ENCODE measurements at places on chromosomes 2 and 18.

DNA sequence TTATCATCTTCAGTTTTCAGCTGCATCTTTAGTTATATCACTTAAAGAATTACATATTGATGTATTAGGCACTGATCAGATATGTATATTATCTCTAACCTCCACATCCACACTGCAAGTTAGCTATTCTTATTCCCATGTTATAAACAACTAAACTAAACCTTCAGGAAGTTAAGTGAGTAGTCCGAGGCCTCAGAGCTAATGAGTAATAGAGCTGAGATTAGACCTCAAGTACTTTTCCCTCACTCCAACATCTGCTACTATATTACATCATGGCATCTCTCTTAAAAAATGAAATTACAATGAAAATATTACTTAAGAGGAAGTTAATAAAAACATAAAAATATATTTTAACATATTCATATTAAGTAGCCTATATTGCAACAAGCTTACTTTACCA, 183.6 kb upstream of the MAP2 start:
- no peak for DNase-seq

DNA sequence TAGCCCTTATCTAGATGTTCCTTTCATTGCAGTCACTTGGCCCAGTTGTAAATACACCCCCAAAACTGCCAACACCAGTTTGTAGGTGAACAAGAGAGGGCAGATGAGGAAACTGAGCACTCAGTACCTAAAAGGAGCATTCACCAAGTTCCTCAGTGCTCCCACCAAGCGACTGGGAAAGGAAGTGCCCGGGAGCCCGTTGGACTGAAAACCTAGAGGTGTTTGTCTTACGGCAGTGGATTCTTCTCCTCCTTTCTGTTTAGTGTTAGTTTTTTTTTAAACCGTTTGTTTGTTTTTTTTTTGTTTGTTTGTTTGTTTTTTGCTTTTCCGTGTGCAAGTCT, 43.3 kb downstream of the SOX11 start:
- no peak for DNase-seq

DNA sequence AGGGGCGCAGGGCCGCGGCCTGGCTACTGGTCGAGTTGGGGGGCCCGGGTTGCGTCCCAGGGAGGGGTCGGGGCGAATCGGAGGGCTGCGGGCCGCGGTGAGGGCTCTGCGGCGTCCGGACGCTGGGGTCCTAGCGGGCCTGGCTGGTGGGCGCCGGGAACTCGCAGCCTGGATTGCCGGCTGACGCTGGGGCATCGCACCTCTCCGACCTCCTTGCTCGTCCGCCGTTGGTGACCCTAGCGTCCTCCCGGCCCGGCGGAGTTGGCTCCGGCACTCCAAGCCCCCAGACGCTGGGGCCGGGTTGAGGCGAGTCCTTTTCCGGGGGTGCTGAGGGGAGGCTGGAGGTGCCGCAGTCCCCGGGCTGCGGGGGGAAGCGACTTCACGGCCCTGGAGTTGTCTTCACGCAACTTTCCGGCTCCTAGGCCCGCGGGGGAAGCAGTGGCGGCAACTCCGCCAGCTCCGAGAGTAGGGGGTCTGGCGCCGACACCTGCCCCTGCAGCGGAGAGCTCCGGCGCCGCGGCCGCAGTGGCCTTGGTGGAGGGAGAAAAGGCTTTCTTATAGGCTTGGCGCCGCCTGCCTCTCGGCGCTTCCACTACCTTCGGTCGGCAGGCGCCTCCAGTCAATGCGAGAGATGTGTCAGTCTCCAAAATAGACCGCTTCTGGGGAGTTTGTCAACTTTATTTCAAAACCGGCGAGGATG, 70.3 kb downstream of the HAUS1 start:
- peak; percentile 73 for DNase-seq

- DNase-seq = no peak
These were observed 86.9 kb upstream of the LMAN1 start for GRCh38 chr18:59446012-59446411.

DNA sequence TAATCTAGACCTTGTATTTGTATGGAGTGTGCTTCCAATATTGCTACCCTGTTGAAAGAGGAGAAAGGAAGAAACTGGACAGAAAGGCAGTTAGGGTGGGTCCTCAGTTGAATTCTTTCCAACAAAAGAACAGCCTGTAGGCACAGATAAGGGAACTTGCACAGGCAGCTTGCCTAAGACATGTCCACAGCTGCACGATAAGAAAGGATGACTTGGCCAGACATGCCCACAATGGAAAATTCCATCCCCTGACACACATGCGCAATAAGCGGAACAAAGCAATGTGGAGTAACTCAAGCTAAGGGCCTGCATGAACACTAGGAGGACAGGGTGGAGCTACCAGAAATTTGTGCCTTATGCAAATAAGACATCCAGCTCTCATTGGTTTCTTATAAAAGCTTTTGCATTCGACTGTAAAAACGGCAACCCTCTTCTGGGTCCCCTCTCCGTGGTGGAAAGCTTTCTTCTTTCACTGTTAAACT, 1084.7 kb upstream of the NXPH2 start:
- no peak for DNase-seq

GRCh38 chr2:121866789-121867188, 111.3 kb downstream of the TSN start:
- no peak for DNase-seq

DNA sequence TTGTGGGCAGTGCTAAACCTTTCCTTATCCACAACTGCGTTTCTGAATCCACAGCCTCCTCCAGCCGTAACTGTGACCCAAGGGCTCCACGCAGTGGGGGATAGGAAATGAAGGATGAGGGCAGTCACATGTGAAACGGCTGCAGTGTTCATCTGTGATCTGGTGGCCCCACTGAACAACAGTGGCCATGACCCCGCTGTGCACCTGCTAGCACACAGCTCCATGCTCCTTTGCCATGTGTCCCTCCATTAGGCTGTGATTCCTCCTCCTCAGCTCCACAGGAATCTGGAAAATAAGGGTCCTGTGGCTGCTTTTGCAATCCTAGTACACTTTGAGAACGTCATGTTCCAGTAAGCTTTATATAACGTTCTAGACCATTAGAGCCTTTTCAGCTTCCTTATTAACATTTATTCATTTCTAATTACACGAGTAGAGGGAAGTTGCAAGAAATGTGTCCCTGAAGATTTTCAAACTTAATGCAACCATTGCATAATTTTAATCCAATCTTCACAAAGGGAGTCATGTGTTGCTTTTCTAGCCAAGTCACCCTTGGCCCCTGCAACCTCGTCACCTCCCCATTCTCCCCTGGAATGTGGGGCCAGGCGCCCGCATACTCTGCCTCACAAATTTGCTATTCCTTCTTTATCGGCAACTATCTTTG, 7.1 kb upstream of the NAPG start:
- no peak for DNase-seq

DNA sequence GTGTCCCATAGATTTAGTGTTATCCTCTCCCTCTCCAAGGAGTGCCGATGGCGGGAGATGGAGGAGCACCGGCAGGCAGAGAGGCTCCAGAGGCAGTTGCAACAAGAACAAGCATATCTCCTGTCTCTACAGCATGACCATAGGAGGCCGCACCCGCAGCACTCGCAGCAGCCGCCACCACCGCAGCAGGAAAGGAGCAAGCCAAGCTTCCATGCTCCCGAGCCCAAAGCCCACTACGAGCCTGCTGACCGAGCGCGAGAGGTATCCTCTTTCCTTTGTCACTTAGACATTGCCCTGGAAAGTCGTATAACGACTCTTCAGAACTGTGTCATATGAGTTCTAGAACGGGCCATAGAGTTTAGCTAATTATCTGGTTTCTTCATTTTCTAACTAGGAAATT, 132.2 kb upstream of the IL1R2 start:
- no peak for DNase-seq

DNA sequence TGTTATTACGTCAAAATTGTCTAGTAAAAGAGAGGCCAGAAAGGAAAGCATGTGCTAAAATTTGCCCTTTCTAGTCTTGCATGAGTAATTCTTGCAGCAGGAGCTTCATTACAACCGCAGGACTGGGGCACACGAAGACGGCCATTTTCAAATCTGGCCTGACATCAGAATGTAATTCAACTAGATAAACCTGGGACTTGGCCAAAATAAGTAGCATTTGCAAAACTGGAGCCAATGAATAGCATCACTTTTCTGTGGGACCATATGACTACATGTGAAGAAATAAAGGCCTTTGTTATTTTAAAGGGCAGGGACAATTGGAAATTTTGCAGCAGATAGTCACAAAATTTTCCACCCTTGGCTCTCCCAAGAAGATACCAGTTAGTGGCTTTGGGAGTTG, 3.0 kb upstream of the FZD7 start:
- no peak for DNase-seq

- no peak for DNase-seq
These were observed 109.1 kb downstream of the PIK3C3 start for GRCh38 chr18:42064109-42064508.

DNA sequence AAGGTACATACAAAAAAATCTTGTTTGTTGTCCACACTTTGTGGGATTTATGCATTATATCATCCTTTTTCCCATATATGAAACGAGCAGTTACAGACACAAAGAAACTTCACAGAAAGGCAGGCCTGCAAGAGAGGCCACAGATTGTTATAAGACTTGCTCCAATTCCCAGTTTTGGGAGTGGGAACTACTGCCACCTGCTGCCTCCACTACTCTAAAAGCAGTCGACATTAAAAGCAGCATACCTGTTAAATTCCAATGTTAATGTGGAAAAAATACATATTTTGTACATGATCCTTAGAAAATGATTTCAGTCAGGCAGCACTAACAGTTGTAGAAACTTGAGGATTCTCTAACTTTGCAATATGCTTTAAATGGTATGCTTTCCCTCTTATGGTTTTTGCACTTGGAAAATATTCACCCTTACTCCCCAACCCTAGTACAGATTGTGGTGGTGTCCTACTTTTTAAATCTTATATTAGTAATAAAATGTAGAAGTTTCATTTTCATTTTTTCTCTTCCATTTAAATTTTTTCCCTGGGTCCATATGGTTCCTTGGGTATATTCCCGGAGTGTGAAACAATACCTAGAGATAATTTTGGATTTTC, 37.9 kb downstream of the SLC38A11 start:
- DNase-seq = no peak

GRCh38 chr2:40734797-40735196, 282.9 kb upstream of the SLC8A1 start:
- DNase-seq = no peak

DNA sequence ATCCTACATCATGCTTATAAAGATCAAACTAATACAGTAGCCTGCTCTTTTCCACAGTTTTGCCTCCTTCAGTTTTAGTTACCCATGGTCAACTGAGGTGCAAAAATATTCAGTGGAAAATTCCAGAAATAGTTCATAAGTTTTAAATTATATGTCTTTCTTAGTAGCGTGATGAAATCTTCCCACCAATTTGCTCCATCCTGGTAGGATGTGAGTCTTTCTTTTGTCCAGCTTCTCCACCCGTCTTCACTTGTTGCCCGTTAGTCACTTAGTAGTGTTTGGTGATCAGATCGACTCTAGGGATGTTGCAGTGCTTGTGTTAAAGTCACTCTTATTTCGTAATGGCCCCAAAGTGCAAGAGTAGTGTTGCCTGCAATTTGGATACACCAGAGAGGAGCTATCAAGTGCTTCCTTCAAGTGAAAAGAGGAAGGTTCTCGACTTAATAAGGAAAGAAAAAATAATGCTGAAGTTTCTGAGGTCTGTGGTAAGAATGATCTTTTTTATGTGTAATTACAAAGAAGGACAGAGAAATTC, 57.0 kb downstream of the CEP192 start:
- DNase-seq = no peak

- DNase-seq = no peak
These were observed 847.9 kb downstream of the ERBB4 start for GRCh38 chr2:211690736-211691135.

DNA sequence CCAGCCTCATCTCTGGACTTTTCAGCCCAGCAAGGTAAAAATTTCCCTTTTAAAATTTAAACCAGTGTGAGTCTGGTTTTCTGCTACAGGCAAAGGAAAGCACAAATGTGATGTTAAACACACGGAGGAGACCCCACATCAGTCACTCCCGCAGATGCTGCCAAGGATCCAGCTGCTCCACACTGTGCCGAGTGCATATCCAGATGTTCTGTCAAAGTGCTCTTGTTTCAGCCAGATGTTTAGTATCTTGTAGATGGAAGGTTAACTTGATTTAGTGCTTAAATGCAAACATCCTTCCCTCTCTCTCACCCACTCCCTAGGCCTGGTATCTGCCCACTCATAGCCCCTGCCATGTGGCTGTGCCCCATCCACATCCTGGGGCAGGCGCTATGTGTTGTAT, 15.8 kb upstream of the ATOH8 start:
- no peak for DNase-seq

DNA sequence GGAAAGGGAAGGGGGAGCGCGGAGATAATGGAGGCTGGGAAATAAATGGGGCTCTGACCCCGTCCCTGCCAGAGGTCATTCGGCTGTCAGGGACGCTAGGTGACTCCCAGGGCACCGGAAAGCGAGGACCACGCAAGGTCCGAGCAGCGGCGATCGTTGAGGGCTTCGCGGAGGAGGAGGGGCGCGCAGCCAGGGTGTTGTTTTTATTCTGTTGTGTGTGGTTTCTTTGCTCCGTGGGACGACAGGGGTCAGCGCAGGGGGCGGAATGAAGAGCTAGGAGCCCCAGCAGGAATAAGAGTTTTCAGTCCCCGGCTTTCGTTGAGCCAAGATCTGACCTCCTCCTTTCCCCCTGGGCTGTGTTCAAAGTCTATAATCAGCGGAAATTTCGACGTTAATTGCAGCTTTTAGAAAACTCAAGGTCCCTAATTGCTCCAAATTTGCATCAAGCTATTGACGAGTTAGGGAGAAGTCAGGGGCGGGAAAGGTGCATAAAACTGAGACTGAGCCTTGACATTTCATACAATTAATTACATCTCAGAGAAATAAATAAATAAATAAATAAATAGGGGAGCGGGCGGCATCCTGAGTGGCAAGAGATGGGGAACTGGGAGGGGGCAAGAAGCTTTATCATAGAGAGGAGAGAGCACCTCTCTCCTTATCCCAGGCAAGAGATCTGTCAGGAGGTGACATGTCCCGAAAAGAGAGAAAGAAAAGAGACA, 2.2 kb downstream of the GAD1 start:
- DNase-seq = no peak

DNA sequence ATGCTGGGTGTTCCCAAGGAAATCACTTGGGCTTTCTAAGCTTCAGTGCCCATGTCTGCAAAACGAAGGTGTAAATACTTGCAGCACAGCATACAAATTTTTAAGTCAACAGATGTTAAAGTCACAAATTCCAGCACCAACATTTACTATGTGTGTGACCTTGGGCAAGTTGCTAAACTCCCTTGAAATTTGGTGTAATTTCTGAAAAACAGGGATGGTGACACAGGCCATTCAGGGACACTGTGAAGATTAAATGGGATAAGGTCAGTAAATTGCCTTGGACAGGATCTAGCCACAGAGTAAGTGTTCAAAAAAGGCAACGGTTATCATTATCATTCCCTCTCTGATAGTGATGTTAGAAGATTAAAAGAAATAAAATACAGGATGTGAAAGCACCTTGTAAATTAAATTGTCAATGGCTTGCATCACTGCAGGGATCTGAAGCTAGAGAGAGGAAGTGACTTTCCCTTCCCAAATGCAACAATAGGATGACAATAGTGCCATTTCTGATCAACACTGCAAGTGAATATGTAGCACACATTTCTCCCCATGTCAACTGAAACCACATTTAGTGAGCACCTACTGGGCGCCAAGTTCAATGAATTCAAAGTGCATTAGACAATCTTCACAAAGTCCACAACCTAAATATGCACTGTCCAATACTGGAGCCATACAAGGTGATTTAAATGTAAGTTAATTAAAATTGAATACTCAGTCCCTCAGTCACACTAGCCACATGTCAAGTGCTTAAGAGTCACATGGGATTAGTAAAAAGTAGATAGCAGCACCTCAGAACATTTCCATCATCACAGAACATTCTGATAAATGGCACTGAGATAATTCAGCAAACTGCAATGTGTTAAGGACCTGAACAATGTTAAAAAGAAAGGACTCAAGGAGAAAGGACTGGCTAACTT, 81.2 kb downstream of the STK39 start:
- no peak for DNase-seq

All from activated CD4-positive, alpha-beta T cell treated with anti-CD3 and anti-CD28 coated beads for 48 hours (primary cell).